ENCODE measurements at places on chromosomes 1 and 21. TPM values are rescaled to one million over a fixed set of nuclear protein-coding genes. Genes with fewer than 3 reads are reported as not detected.

DNA sequence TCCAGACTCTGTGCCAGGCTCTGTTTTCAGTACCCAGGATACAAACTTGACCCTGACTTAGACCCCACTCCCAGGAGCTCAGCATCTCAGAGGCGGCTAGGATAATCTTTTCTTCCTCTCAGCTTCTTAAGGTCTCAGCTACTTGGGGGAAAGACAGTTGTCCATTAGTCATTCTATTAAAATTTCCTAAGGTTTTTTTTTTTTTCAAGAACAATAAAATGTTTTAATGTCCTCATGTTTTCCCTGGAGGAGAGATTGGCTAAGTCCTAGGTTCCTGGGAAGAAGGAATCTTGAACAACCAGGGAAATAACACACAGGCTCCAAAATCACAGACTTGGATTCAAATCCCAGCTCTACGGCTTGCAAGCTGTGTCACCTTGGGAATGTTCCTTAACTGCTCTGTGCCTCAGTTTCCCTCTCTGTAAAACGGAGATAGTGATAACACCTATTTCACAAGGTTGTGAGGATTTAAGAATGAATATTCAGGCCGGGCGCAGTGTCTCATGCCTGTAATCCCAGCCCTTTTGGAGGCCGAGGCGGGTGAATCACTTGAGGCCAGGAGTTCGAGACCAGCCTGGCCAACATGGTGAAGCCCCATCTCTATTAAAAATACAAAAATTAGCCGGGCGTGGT lies 33.0 kb downstream of the CDK18 start:
- no peak overlapping the region for H3K4me3 ChIP-seq
- no peaks in the 10 kb centered on the region for H3K36me3 ChIP-seq
- H3K4me1 ChIP-seq, result no peaks in the 10 kb centered on the region

- no peak for DNase-seq
- no peaks in the 10 kb centered on the region for H3K36me3 ChIP-seq
- no peaks in the 10 kb centered on the region for H3K27me3 ChIP-seq
- peaks cover 7% of the 10 kb centered on the region for H3K4me1 ChIP-seq
- H3K27ac ChIP-seq, result no peak overlapping the region
- no peak overlapping the region for H3K4me3 ChIP-seq
Observed at GRCh38 chr1:10897321-10897980, 101.0 kb upstream of the CASZ1 start.

- H3K27ac ChIP-seq, result peak overlapping the region; percentile 26
- DNase-seq, result no peak
- H3K27me3 ChIP-seq, result no peaks in the 10 kb centered on the region
- H3K4me3 ChIP-seq, result peak overlapping the region; percentile 80
Observed at GRCh38 chr1:208242146-208242545, 2.0 kb downstream of the PLXNA2 start.

- H3K4me3 ChIP-seq, result no peak overlapping the region
- no peak for DNase-seq
Observed at GRCh38 chr1:54506594-54506993, 41.4 kb upstream of the ACOT11 start.

GRCh38 chr1:19065526-19066247 lies 109.2 kb upstream of the IFFO2 start:
- no peaks in the 10 kb centered on the region for H3K27me3 ChIP-seq
- no peak for DNase-seq
- H3K4me3 ChIP-seq, result no peak overlapping the region
- H3K4me1 ChIP-seq, result no peaks in the 10 kb centered on the region

Gene VASH2
- total RNA-seq, result 0.42 TPM

Gene GRIK3
- 0.14 TPM for total RNA-seq

Gene DCDC2B
- not detected for total RNA-seq

Gene FCGR2B
- 65.9 TPM for total RNA-seq
